ENCODE measurements at places on chromosomes 16 and 17. TPM values are rescaled to one million over a fixed set of nuclear protein-coding genes. Genes with fewer than 3 reads are reported as not detected.

The FAM171A2 gene
- 16.3 TPM for total RNA-seq

The MYH13 gene
- total RNA-seq = not detected

The TAT gene
- total RNA-seq = not detected

The PRR29 gene
- 0.55 TPM for total RNA-seq

The MYCBPAP gene
- 0.14 TPM for total RNA-seq

The C1QTNF8 gene
- not detected for total RNA-seq

The CHRNE gene
- 2.0 TPM for total RNA-seq

The GP1BA gene
- total RNA-seq = not detected

The CALB2 gene
- total RNA-seq = 5.0 TPM

The TEX14 gene
- total RNA-seq = 0.07 TPM

The FOXN1 gene
- total RNA-seq = not detected

The MYO1D gene
- total RNA-seq = 95.5 TPM

The P2RX1 gene
- total RNA-seq = not detected

The MPO gene
- total RNA-seq = 0.48 TPM

The TNFRSF13B gene
- total RNA-seq = not detected

The CRYBA1 gene
- total RNA-seq = not detected

The SETD6 gene
- 32.1 TPM for total RNA-seq

The NPIPA2 gene
- total RNA-seq = not detected

The LPO gene
- total RNA-seq = 0.48 TPM

The LLGL2 gene
- 61.8 TPM for total RNA-seq

The LRRC46 gene
- total RNA-seq = 0.41 TPM

The EVPLL gene
- total RNA-seq = 1.1 TPM

The DPEP2 gene
- total RNA-seq = not detected

The VASN gene
- 73.5 TPM for total RNA-seq

The ST6GALNAC2 gene
- total RNA-seq = 9.9 TPM

The HOXB3 gene
- total RNA-seq = 24.0 TPM

The IKZF3 gene
- 0.17 TPM for total RNA-seq

The SLC22A31 gene
- 6.8 TPM for total RNA-seq

The MPP2 gene
- total RNA-seq = 3.0 TPM

The KRTAP1-4 gene
- total RNA-seq = not detected

The WDR90 gene
- total RNA-seq = 21.0 TPM

The FBXO39 gene
- not detected for total RNA-seq

The TPPP3 gene
- 0.46 TPM for total RNA-seq

The PPY gene
- not detected for total RNA-seq

The RPL27 gene
- 1,478 TPM for total RNA-seq

The ZNF423 gene
- 3.6 TPM for total RNA-seq

The EME1 gene
- 2.7 TPM for total RNA-seq

The CTRB2 gene
- total RNA-seq = not detected

The ANKRD40CL gene
- total RNA-seq = not detected

Measured in kidney epithelial cell (primary cell).